ENCODE measurements at places on chromosomes 4 and X.

DNA sequence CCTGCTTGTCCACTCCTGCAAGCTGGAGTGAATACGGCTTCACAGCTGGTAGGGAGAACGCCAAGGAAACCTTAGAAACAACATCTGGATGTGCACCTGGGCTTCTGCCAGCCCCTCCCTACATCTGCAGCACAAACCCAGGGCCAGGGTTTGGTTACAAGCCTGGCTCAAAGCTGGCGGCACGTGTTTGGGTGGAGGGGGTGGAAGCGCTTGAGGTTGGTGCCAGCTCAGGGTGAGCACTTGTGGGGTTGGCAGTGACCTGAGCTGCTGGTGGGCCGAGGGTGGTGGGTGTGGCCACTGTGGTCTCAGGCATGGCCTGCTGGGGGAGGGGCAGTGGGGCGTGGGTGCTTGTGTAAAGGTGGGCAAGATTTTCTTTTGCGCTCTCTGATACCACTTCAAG lies 15.6 kb downstream of the ELF4 start:
- no peak for DNase-seq

GRCh38 chr4:179124957-179125356 lies 1682.7 kb upstream of the AGA start:
- DNase-seq, result no peak

- DNase-seq, result no peak
Measured at GRCh38 chr4:14592950-14593349, 409.3 kb upstream of the CPEB2 start.

- DNase-seq, result no peak
Measured at GRCh38 chr4:42785817-42786216, 106.7 kb upstream of the GRXCR1 start.

- no peak for DNase-seq
Measured at GRCh38 chrX:22889819-22890218, 109.9 kb upstream of the DDX53 start.

GRCh38 chr4:133621628-133622027 lies 472.5 kb downstream of the PCDH10 start:
- DNase-seq, result no peak

DNA sequence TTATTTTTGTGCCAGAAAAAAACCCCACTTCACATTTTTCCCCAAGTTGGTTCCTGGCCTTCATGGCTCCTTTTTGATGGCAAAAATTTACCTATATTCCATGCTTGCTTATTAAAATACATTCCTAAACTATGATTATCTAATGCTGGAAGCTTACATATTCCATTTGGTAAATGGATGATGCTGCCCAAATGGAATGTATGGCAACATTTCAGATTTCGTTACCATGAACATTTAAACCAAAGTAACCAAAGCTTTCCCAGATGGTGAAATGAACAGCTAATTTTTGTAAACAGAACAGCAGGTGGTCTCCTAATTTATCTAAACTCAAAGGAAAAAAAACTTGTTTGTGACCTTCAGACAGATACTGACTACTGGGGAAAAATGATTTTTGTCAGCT lies 110.8 kb upstream of the TEX13A start:
- DNase-seq, result no peak

DNA sequence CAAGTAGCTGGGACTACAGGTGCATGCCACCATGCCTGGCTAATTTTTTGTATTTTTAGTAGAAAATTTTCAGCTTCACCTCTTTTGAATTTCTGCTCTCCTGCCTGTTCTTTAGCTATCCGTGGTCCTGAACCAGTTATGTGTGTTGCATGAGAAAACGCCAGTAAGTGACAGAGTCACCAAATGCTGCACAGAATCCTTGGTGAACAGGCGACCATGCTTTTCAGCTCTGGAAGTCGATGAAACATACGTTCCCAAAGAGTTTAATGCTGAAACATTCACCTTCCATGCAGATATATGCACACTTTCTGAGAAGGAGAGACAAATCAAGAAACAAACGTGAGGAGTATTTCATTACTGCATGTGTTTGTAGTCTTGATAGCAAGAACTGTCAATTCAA lies 13.9 kb downstream of the ALB start:
- no peak for DNase-seq

- DNase-seq, result no peak
Measured at GRCh38 chr4:151671541-151672059, 89.2 kb downstream of the GATB start.

GRCh38 chr4:169246957-169247396 lies 23.8 kb downstream of the SH3RF1 start:
- DNase-seq, result no peak

- no peak for DNase-seq
Measured at GRCh38 chrX:72366701-72367454, 61.2 kb upstream of the CITED1 start.

DNA sequence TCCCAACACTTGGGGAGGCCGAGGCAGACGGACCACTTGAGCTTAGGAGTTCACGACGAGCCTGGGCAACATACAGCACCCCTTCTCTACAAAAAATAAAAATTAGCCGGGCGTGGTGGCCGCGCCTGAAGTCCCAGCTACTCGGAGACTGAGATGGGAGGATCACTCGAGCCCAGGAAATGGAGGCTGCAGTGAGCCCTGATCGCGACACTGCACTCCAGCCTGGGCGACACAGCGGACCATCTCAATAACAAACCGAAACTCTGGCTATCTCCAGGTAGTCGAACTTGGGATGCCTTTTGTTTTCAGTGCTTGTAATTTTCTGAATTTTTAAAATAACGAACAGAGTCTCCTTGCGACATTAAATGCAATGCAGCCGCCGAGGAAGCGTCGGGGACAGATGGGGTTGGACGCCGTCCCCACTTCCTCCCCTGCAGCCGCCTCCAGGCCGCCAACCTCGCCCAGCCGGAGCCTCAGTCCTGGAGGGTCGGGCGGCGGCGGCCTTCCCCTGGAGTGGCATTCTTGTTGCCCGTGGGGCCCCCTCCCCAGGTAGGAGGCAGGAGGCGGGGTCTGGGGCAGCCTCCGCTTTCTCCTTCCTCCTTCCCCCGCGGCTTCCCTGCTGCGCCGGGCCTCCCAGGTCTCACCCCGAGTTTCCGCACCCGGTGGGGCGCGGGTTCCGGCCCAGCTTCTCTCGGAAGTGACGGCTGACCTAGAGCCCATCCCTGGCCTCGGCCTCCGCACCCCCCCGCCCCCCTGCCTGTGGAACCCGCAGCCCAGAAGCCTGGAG lies 14.6 kb downstream of the HMX1 start:
- DNase-seq, result no peak

- no peak for DNase-seq
Measured at GRCh38 chrX:20951016-20951810, 423.0 kb upstream of the CNKSR2 start.
